ENCODE measurements at places on chromosomes 2 and 18.
A peak's percentile ranks its signal among the peaks of the same experiment; 100 is the strongest.

GRCh38 chr18:70116949-70117348 lies 88.5 kb downstream of the RTTN start:
- DNase-seq: no peak

DNA sequence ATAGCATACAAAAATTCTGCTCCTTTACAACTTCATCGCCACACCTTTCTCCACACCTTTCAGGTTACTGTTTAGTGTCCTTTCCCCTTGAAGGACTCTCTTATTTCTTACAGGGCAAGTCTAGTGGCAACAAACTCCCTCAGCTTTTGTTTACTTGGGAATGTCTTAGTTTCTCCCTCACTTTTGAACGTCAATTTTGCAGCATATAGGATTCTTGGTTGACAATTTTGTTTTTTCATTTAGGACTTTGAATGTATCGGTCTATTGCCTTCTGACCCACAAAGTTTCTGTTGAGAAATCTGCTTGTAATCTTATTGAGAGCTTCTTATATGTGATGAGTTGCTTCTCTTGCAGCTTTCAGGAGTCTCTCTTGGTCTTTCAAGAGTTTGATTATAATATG lies 43.5 kb downstream of the SLC39A10 start:
- DNase-seq: no peak

GRCh38 chr2:106975641-106976040 lies 89.7 kb upstream of the ST6GAL2 start:
- no peak for DNase-seq

DNA sequence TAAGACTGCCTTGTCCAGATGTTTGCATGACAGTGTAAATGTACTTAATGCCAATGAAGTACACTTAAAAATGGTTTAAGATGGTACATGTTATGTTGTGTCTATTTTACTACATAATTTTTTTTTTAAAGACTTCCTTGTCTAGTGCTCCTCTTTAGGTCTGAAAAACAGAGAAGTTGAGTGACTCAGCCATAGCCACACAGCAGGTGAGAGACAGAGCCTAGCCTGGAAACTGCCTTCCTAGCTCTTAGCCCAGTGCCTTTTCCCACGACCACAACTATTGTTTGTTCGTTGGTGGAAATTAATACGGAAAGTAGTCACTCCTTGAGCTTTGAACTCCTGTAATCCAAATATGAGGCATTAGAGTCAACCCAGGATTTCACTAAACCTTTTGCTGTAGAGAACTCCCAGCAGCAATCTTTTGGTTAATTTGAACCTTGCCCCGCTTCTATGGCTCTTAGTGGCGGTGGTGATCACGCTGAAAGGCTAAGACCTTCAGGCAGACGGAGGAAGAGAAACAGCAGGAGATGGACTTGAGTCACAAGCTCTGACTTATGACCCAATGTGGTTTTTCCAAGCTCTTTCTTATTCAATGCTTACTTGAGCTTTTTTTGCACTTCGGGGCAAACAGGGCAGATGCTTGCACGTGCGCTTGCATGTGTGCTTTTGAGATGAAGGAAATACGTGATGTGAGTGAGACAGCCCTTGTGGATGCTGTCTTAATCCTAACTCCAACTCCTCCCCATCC lies 21.2 kb downstream of the TRIB2 start:
- no peak for DNase-seq

GRCh38 chr2:26164231-26164630 lies 8.7 kb upstream of the GAREM2 start:
- no peak for DNase-seq

DNA sequence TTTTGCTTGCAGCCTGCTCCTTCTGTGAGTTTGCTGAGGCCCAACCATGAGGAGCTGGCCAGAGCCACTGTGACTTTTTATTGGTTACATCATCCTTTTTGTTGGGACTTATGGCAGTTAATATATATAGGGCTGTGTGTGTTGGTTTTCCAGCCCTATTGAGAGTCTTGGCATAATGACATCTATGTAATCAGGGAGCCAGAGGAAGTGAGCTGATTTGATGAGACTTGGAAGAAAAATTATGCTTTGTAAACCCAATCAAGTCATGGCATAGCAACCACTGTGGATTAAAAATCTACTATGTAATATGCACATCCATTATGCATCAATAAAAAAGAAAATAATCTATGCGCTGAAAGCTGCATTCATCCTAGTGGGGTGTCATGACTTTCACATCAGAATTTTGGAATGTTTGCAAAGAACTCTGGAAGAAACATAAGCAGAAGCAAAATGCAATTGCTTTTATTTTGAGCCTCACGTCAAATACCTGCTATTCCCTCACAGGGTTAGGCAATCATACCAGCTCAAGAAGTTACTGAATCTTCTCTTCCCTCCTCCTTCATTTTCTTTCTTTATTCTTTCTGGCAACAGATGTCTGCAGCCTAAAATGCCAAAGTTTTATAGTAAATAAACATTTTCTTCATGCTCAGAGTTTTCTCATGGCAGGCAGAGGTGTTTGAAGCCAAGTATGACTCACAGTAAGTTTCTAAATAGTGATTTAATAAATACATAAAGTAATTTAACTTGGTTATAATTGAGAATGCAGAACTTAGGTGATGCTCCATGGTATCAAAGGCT lies 308.5 kb downstream of the KCNS3 start:
- no peak for DNase-seq

DNA sequence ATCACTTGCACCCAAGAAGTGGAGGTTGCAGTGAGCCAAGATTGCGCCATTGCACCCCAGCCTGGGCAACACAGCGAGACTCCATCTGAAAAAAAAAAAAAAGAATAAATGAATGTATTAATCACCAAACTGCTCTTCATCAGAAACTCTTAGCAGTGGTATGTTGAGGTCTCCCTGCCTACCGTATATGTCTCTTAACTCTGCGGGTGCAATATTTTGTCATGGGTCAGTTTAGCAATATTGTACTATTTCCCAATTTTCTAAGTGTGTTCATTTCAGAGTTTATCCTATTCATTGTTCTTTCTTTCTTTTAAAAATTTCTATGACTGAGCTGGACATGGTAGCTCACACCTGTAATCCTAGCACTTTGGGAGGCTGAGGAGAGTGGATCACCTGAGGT lies 37.9 kb upstream of the MAP4K3 start:
- no peak for DNase-seq

DNA sequence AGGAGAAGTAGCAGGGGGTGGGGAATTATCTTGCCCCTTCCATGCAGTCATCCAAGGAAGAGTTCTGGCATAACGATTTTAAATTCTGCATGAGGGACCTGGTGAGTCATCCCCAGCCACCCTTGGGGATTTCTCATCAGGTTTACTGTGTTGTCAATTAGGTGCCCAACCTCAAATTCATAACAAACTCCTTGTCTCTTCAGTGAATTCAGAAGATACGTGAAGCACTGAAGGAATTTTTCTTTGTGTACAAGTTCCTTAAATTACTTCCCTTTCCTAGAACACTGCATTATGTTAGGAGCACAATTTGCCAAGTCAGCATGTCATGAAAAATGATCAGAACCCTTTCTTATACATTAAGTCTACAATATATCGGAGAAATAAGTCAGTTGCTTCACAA lies 70.8 kb upstream of the NOSTRIN start:
- DNase-seq: no peak

DNA sequence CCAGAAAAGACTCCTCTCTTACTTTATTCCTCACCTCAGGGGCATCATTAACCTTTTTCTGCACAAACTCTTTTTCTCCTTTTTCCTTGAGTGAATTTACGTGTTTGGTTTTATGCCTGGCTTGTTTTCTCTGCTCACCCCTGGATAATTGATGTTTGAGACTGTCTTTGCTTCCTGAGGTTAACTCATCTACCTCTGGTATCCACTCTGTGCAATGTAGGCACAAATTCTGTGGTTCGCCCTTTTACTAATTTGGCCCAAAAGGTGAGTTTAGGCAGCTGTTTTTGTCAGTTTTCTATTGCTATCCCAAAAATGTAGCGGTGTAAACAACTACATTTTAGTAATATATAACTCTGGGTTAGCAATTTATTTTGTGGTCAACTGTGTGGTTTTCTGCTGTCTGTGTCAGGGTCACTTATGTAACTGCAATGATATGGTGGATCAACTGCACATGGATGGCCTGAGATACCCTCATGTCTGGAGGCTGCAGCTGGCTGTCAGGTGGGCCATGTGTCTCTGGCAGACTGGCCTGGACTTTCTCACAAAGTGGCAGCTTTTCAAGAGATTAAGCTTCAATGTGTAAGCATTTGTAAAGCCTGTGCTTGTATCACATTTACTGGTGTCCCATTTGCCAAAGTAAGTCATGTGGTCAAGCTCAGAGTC lies 329.7 kb downstream of the FSIP2 start:
- DNase-seq: no peak

GRCh38 chr18:32612651-32613050 lies 142.0 kb upstream of the GAREM1 start:
- peak; percentile 22 for DNase-seq

DNA sequence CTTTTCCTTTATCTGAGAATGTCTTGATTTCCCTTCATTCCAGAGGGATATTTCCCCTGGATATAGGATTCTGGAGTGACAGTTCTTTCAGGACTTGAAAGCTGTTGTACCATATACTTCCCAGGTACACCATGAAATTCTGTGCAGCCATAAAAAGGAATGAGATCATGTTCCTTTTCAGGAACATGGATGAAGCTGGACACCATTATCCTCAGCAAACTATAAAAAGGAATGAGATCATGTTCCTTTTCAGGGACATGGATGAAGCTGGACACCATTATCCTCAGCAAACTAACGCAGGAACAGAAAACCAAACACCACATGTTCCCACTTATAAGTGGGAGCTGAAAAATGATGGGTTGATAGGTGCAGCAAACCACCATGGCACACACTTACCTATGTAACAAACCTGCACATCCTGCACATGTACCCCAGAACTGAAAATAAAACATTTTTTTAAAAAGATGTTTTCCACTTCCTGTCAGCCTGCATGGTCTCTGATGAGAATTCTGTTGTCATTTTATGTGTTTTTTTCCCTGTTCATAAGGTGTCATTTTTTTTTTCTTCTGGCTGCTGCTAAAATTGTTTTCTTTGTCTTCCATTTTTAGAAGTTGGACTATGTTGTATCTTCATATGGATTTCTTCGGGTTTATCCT lies 133.3 kb downstream of the DNAH6 start:
- no peak for DNase-seq

DNA sequence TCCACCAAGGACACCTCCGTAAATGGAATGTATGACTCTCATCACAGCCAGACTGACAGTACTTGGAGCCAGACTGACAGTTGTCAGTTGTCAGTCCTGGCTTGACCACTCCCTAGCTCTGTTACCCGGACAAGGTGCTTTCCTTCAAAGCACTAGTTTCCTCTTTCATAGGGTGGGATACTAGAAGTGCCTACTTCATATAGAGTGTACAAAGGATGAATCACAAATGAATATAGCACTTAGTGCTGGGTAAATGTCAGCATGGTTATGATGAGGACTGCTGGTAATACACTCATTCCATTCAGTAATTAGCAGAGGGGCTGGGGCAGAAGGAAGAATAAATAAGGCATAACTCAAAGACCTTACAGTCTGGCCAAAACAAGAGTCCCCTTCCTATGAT lies 91.4 kb downstream of the ARL4C start:
- DNase-seq: no peak

DNA sequence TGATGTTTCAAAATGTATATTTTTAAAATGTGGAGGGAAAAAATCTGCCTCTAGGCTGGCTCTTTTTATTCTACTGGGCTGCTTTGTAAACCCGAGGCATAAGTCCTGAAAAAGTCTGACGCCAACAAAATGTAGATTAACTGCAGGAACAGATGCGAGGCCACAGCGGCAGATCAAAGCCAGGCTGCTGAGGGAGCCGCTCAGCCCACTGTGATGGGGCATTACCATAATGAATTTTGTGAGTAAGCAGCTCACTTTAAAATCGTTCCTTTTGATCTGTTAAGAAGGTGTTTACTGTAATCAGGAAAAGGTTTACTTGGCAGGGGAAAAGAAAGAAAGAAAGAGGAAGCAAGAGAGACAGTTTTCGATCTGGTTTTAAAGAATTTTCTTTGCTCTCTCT lies 269.0 kb downstream of the ICOS start:
- DNase-seq: peak; percentile 26

GRCh38 chr2:152189622-152190495 lies 14.3 kb upstream of the STAM2 start:
- peak; percentile 20 for DNase-seq

Data from nephron progenitor cell (in vitro differentiated cells).